ENCODE measurements at places on chromosomes 2 and 18.
A peak's percentile ranks its signal among the peaks of the same experiment; 100 is the strongest.

DNA sequence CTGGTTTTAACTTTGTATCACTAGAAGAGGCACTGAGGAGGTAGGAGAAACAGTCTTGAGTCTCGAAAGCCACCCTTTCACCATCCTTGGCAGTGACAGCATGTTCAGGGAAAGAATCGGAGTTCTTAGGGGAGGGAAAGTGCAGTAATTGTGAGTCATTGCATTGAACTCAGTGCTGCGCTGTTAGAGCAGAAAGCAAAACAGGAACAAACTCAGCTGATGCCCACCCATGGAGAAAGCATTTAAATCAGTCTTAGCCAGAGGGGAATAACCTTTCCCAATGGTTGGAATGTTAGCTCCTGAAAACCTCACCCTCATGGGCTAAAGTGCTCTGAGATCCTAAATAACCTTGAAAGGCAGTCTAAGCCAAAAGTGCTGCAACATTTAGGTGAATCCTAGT, 845.6 kb upstream of the CNTNAP5 start:
- no peak for DNase-seq

GRCh38 chr18:12943215-12943614, 4.6 kb upstream of the SEH1L start:
- no peak for DNase-seq

DNA sequence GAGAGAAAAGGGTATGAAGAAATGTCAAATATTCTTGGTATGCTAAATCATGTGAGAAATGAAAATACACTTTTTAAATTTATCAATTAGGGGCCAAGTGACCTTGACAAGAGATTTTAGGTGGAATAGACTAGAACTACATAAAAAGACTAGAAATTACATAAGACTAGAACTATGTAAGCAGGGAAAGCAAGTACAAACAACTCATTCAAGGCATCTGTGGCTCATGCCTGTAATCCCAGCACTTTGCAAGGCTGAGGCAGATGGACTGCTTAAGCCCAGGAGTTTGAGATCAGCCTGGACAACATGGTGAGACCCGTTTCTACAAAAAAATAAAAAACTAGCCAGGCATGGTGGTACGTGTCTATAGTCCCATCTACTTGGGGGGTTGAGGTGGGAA, 20.3 kb downstream of the SF3B1 start:
- DNase-seq = no peak

DNA sequence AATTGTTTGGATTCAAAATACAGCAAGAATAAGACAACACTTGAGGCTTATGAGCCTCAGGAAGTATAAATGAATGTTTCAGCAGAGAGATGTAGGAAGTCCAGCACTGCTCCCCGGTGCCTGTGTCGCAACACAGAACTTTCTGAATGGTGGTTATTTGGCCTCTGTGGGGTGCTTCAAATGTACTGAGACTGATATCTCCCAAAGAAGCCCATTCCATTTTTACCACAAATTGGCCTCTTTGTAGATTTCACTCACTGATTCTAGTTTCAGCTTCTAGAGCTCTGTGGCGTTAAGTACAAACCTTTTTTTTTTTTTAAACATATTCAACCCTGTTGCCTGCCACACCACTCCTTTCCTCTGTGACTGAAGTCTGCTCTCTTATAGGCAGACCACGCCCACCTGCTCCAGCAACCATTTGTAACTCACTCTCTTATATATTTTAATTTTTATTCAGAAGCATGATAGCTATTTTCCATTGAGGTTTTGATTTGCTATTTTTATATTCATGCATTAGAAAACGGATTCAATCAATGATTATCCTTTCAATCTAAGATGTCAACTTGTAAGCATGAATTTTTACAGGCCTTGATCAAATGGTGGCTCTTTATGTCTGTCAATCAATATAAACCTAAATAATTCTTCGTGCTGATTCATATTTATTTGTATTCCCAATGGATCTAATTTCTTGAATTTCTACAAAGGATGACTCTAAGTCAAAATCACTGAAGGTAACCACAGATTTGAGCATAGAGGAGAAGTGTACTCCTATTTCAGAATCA, 277.1 kb upstream of the CCDC68 start:
- no peak for DNase-seq

- DNase-seq = no peak
Observed at GRCh38 chr2:231191896-231192872, 6.2 kb upstream of the ARMC9 start.

DNA sequence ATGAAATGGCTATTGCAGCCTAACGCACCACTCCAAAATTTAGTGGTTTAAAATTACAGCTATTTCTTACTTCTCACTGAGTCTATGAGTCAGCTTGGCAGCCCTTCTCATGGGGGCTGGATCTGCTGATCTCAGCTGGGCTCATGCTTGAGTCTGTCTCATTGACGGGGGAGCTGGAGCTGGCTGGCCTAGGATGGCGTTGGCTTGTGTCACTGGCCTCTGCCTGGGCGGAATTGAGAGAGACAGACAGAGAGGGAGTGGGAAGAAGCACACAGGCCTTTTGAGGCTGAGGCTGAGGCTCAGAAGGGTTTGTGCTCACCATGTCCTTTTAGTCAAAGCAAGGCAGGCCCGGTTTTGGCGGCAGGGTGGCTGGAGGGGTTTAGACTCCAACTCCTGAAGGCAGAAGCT, 412.1 kb upstream of the MYT1L start:
- peak; percentile 56 for DNase-seq

DNA sequence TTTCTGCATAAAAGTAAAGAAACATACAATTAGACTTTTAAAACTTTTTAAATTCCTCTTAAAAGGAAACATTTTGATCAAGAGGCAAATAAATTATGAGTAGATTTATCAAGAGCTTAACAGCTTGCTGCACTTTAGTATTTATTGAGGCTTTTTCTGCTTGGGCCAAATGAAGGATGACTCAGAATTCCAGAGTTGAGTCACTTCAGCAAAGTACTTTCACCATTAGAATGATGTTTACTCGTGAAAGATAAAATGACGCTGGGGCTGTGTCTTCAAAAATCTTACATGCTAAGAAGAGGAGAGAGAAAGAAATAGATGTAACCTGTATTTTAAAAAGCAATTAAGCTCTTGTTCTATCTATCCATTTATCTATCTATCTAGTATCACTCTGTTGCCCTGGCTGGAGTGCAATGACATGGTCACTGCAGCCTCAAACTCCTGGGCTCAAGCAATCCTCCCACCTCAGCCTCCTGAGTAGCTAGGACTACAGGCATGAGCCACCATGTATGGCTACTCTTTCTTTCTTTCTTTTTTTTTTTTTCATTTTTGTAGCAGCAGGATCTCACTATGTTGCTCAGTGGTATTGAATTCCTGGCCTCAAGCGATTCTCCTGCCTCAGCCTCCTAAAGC, 75.3 kb upstream of the RIOK3 start:
- DNase-seq = no peak

- no peak for DNase-seq
Observed at GRCh38 chr2:1716441-1716840, 27.9 kb downstream of the PXDN start.

DNA sequence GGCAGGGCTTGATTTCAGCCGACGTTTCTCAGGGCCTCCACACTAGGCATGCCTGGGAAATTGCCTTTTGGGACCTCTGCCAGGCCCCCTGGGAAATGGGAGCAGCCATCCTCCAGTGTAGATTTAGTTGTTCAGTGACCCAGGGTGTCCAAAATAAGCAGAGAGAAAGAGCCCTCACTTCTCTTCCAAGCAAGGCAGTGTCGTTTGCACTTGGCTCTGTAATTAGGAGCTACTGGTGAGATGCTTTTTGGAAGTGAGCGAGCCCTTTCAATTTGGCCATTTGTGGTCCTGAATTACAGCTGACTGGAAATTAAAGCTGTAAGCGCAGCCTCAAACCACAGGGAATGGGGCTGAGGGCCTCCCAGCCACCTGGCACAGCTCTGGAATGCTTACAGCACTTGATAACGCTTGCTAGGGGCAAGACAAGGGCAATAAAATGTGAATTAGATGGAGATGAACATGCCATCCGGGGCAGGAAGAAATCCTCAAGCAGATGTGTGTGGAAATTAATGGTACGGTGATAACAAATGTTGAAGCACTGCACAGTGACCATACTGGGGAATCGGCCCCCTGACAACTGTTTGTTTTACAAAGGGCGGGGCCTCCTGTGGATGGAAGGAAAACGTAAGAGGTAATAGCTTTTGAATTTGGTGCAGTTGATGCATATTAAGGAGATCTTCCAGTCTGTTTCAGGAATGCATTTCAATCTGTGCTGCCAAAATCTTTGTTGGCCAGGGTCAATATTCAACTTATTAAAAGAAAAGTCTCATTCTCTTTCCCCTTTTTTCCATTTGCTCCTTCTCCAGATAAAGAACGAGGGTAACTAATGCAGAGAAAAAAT, 173.1 kb downstream of the UXS1 start:
- DNase-seq = no peak

- DNase-seq = no peak
Observed at GRCh38 chr2:181772334-181772733, 92.0 kb upstream of the NEUROD1 start.

GRCh38 chr2:203908066-203908796, 28.3 kb upstream of the ICOS start:
- no peak for DNase-seq

DNA sequence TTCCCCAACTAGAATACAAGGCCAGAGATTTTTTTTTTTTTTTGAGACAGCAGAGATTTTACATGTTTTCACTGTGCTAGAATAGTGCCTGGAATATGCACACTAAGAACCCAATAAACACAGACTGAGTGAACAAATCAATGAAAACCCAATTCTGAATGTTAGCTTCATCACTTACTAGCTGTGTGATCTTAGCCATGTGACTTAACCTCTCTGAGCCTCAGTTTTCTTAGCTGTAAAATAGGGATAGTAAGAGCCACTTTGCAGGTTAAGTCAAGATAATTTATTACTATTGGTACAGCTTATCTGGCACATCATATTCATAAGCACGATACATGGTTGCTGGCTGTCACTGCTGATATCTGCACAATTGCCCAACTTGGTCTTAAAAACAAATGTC, 140.6 kb downstream of the EN1 start:
- no peak for DNase-seq
